B cell (primary cell): ENCODE measurements at places on chromosomes 7 and 10. TPM values are rescaled to one million over a fixed set of nuclear protein-coding genes. Genes with fewer than 3 reads are reported as not detected.
A peak's percentile ranks its signal among the peaks of the same experiment; 100 is the strongest.

- peak; percentile 60 for DNase-seq
These were observed 177.9 kb downstream of the SKAP2 start for GRCh38 chr7:26686448-26686981.

- DNase-seq = peak; percentile 89
These were observed 9.6 kb upstream of the DNAJB12 start for GRCh38 chr10:72364239-72364777.

- DNase-seq = peak; percentile 75
These were observed 209.4 kb downstream of the CELF2 start for GRCh38 chr10:11227103-11227502.

DNA sequence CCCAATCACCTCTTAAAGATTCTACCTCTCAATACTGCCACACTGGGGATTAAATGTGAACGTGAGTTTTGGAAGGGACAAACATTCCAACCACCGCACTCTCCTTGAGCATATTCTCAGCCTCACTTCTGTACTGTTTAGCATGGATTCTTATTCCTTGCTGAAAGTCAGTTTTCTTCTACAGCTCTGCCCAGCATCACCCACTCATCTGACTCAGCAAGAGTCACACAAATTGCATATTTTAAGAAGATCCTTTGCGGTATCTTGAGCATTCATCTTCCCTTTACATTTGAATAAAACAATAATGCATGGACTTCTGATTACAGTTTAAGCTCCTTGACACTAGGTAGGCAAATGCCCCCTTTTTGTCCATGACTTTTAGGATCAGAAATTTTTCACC, 251.6 kb upstream of the MKLN1 start:
- DNase-seq = no peak

DNA sequence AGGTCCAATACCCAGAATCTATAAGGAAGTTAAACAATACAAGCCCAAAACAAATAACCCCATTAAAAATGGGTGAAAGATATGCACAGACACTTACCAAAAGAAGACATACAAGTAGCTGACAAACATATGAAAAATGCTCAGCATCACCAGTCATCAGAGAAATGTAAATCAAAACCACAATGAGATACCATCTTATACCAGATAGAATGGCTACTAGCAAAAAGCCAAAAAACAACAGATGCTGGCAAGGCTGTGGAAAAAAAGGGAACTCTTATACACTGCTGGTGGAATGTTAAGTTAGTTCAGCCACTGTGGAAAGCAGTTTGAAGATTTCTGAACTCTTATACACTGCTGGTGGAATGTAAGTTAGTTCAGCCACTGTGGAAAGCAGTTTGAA, 331.1 kb downstream of the KIF20B start:
- no peak for DNase-seq

ZNF3 gene
- polyA plus RNA-seq = 19.2 and 21.5 TPM in 2 replicates

CLEC2L gene
- polyA plus RNA-seq = not detected in 2 replicates

ANK3 gene
- polyA plus RNA-seq = 1.5 and 4.9 TPM in 2 replicates

GPR15LG gene
- polyA plus RNA-seq = not detected in 2 replicates
